Cardiac atrium fibroblast (primary cell): ENCODE measurements at places on chromosomes 16 and 17. TPM values are rescaled to one million over a fixed set of nuclear protein-coding genes. Genes with fewer than 3 reads are reported as not detected.

The RNF43 gene
- 0.32 TPM in 1 of 2 replicates, not detected in the other for total RNA-seq

The ADCY7 gene
- 9.9 and 21.5 TPM in 2 replicates for total RNA-seq

The KRTAP4-4 gene
- not detected in 2 replicates for total RNA-seq

The CCL18 gene
- total RNA-seq, result not detected in 2 replicates

The SDR42E2 gene
- total RNA-seq, result under 0.01 TPM in 1 of 2 replicates, not detected in the other

The HIGD1B gene
- not detected in 2 replicates for total RNA-seq

The EVPL gene
- not detected in 2 replicates for total RNA-seq

The SAMD14 gene
- 2.3 and 8.9 TPM in 2 replicates for total RNA-seq

The PIPOX gene
- total RNA-seq, result not detected in 2 replicates

The C16orf96 gene
- total RNA-seq, result not detected in 2 replicates

The SOX9 gene
- total RNA-seq, result 17.0 and 36.3 TPM in 2 replicates

The EFCAB5 gene
- total RNA-seq, result not detected in 2 replicates

The ACSM2A gene
- total RNA-seq, result not detected in 2 replicates

The CDRT15L2 gene
- total RNA-seq, result not detected in 2 replicates

The PRAC2 gene
- not detected in 2 replicates for total RNA-seq

The TERB1 gene
- total RNA-seq, result not detected in 2 replicates

The ARHGAP23 gene
- 27.4 and 30.3 TPM in 2 replicates for total RNA-seq

The SLC6A2 gene
- total RNA-seq, result not detected in 2 replicates

The NPB gene
- total RNA-seq, result 6.6 TPM in 1 of 2 replicates, not detected in the other
